ENCODE measurements at places on chromosomes 16 and 17.

GRCh38 chr17:32933881-32934280 lies 5.9 kb downstream of the TMEM98 start:
- no peak for DNase-seq

GRCh38 chr16:57773019-57773418 lies 29.3 kb downstream of the KIFC3 start:
- no peak for DNase-seq

- no peak for DNase-seq
Observed at GRCh38 chr17:66304304-66305174, 2.1 kb downstream of the PRKCA start.

DNA sequence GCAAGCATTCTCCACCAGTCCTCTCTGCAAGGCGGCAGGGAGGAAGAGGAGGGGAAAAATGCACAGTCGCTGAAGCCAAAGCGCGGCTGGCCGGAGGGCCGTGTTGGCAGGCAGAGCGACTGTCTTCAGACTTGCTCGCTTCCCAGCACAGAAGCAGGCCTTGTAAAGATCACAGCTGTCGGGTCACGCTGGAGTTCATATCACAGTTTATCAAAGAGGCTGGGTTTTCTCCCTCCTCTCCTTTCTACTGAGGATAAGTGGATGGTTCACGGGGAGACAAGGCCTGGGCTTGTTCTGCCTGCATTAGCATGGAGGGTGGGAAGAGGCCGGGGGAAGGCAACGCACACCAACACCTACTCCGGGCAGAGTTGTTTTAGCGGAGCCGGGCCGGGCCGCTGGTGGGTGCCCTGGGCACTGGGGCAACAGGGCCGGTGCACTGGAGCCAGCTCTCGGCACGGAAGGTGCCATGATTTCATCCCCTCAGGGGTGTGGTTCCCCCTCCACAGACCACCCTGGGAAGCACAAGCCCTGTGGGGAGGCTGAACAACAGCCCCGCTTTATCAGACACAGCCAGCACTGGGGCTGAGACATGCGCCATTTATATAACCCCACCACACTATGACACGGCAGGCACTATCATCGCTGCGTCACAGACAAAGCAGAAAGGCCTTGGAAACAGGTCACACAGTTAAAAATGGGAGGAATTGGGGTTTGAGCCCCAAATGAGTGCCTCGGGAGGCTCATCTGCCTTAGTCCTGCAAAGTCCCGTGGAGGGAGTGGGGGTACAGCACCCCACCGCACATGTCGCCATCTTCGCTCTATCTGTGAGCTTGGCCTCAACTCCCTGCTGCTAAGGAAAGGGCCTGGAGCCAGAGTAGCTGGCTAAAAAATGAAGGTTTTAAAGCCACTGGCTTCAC lies 40.3 kb upstream of the MTSS2 start:
- DNase-seq = no peak

DNA sequence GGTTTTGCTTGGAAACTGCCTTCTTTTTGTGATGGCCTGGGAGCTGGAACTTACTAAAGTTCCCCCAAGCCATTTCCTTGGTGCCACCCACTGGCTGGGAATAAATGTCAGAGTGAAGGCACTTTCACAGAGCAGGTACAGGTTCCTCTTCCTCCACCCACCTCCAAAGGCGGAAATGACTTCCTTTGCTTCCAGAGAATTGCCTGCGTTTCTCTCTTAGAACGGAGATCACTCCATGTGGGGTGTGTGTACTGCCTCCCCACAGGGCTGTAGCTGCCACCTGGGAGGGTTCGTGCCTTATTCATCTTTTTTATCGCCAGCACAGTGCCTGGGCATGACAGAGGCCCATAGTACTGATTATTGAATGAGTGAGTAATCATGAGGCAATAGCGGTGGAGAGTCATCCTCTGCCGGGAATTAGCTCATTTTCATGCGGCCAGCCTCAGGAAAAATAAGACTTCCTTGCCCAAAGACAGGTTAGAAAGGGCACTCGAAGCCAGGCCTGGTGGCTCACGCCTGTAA lies 32.2 kb upstream of the HAS3 start:
- DNase-seq = no peak

DNA sequence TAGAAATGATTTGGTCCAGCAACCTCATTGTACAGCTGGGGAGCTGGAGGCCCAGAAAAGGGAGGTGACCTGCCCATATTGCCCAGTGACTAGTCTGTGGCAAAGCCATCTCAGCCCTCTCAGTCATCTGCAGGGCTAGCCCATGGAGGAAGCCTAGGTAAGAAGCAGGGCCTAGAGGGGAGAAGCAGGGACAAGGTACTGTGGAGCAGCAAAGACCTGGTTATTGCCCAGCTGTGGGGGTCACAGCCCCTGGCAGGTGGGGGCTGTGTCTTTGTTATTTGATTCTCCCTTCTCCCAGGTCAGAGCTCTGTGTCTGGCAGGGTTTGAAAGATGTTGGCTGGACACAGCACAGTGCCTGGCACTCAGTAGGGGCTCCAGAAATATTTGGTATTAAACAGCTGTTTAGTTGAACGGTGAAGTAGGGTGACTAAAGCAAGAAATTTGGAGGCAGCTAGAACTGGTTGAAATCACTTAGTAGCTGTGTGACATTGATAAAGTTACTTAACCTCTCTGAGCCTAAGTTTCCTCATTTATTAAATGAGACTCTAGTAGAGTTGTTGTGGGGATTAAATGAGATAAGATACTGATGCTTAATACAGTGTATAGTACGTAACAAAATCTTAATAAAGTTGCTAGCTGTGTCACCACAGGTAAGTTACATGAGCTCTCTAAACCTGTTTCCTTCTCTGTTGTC lies 17.3 kb downstream of the CCR7 start:
- DNase-seq = no peak

DNA sequence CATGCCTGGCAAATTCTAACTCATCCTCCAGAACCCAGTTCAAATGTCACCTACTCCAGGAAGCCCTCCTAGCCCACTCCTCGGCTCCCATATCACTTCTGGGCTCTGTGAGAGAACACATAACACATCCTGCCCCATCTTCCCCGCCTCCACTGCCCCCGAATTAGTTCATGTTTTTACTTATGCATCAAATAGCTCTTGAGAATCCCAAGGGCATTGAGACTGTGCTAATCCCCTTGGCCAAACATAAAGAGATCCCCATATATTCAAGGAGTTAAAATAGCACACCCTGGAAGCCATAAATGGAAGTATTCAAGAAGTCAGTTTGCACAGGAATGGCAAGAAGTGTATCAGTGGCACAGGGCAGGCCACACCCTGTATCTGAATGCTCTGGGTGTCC lies 2.0 kb upstream of the CREBBP start:
- no peak for DNase-seq

DNA sequence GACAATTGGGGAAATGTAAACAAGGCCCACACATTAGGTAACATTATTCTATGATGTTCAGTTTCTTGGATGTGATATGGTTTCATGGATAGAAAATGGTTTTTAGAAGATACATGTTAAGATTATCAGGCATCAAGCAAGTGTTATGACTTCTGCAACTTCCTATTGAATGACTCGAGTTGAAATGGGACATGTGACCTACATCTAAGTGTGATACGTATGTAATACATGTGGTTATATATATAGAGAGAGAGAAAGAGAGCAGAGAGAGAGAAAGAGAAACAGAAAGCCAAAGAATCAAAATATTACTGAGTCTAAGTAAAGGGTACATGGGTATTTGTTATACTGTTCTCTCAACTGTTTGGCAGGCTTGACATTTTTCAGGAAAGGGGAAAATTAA lies 1.7 kb downstream of the TMEM170A start:
- no peak for DNase-seq

- DNase-seq = no peak
Observed at GRCh38 chr16:87918866-87919680, 17.3 kb downstream of the CA5A start.

DNA sequence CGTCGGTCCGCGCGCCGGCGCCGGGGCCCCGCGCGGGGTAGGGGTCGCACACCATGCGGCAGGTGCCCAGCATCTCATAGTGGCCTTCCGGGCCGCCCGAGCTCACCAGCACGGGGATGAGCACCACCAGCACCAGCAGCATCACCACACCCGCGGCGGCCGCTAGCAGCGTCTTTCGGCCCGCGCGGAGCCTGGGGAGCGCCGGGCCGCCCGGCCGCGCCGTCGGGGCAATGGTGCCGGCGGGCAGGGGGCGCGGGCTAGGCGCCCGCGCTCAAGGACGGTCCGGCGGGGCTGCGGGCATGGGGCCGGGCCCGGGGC lies 237 bp downstream of the C1QL1 start:
- no peak for DNase-seq

- no peak for DNase-seq
Observed at GRCh38 chr16:18039931-18040330, 296.6 kb downstream of the NPIPA8 start.

Data from stimulated activated CD4-positive, alpha-beta T cell treated with anti-CD3 and anti-CD28 coated beads, Interleukin-15, amount 100 ng/mL, for 48 hours (primary cell).